Memory B cell (primary cell): ENCODE measurements at places on chromosomes 3 and 15.

GRCh38 chr3:131435000-131435399, 53.4 kb downstream of the NUDT16 start:
- H3K4me3 ChIP-seq = no peak overlapping the region
- H3K36me3 ChIP-seq = no peaks in the 10 kb centered on the region
- no peak overlapping the region for H3K27ac ChIP-seq
- peaks cover 4% of the 10 kb centered on the region for H3K27me3 ChIP-seq
- H3K4me1 ChIP-seq = no peaks in the 10 kb centered on the region
- no peak for DNase-seq

DNA sequence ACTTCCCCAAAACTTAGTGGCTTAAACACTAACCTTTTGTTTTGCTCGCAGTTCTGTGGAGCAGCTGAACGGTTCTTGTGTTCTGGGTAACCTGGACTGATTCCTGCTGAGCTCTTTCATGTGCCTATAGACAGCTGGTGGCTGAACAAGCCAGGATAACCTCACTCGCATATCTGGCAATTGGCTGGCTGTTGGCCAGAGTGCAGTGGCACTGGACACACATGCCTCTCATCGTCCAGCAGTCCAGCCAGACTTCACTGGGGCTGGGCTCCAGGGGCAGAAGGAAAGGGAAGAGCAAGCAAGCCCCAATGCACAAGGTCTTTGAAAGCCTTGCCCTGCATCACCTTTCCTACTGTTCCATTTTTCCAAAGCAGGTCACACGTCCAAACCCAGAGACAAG, 53.6 kb upstream of the GATA2 start:
- H3K4me1 ChIP-seq = no peaks in the 10 kb centered on the region
- H3K36me3 ChIP-seq = no peaks in the 10 kb centered on the region
- peaks cover 15% of the 10 kb centered on the region for H3K27me3 ChIP-seq
- no peak overlapping the region for H3K27ac ChIP-seq
- no peak for DNase-seq

- no peak overlapping the region for H3K4me3 ChIP-seq
- no peak overlapping the region for H3K27ac ChIP-seq
- H3K27me3 ChIP-seq = no peaks in the 10 kb centered on the region
- no peak for DNase-seq
These were observed 74.2 kb upstream of the ICE2 start for GRCh38 chr15:60553163-60553562.

- H3K27ac ChIP-seq = peak overlapping the region; percentile 26
- no peak for DNase-seq
- H3K4me3 ChIP-seq = no peak overlapping the region
- no peaks in the 10 kb centered on the region for H3K27me3 ChIP-seq
- H3K4me1 ChIP-seq = peaks cover 12% of the 10 kb centered on the region
- H3K36me3 ChIP-seq = peaks cover 33% of the 10 kb centered on the region
These were observed 188.1 kb downstream of the BBX start for GRCh38 chr3:107710851-107711250.

- peak overlapping the region; percentile 91 for H3K27ac ChIP-seq
- no peaks in the 10 kb centered on the region for H3K27me3 ChIP-seq
- peaks cover 14% of the 10 kb centered on the region for H3K36me3 ChIP-seq
- no peak overlapping the region for H3K4me3 ChIP-seq
These were observed 34.1 kb downstream of the TSPAN3 start for GRCh38 chr15:77036537-77037387.

- DNase-seq = no peak
- H3K27me3 ChIP-seq = no peaks in the 10 kb centered on the region
- no peaks in the 10 kb centered on the region for H3K36me3 ChIP-seq
- no peak overlapping the region for H3K27ac ChIP-seq
- no peaks in the 10 kb centered on the region for H3K4me1 ChIP-seq
- H3K4me3 ChIP-seq = no peak overlapping the region
These were observed 889.1 kb downstream of the NAALADL2 start for GRCh38 chr3:175748087-175748730.

GRCh38 chr15:101042320-101042719, 123.2 kb downstream of the LRRK1 start:
- H3K27ac ChIP-seq = no peak overlapping the region
- no peak for DNase-seq
- no peaks in the 10 kb centered on the region for H3K27me3 ChIP-seq
- no peaks in the 10 kb centered on the region for H3K4me1 ChIP-seq
- H3K4me3 ChIP-seq = no peak overlapping the region
- peaks cover 44% of the 10 kb centered on the region for H3K36me3 ChIP-seq

- peaks cover 2% of the 10 kb centered on the region for H3K36me3 ChIP-seq
- H3K4me1 ChIP-seq = no peaks in the 10 kb centered on the region
- peaks cover 7% of the 10 kb centered on the region for H3K27me3 ChIP-seq
- H3K27ac ChIP-seq = no peak overlapping the region
- no peak for DNase-seq
These were observed 1045.7 kb upstream of the CFAP20DC start for GRCh38 chr3:60095516-60095915.

DNA sequence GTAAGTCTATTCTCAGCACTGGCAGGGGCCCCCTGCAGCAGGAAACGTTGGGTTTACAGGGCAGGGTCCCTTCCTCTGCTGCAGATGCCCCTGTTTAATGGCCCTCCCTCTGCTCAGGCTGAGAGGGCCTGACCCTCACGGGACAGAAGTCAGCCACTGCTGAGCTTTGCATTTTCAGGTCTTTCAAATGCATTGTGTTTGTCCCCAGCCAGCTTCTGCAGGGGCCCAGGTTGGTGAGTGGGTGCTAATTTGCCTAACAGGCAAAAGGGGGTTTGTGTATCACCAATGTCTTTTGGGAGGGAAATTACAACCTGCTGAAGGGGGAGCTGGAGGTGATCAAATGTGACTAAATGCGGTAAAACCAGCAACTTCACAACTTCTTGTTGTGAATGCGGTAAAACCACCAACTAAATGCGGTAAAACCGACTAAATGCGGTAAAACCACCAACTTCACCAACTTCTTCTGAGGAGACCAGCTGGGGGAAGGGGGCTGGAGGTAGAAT, 44.8 kb upstream of the UBE2E1 start:
- peaks cover 1% of the 10 kb centered on the region for H3K27me3 ChIP-seq
- H3K36me3 ChIP-seq = no peaks in the 10 kb centered on the region
- no peak overlapping the region for H3K4me3 ChIP-seq

- peaks cover 7% of the 10 kb centered on the region for H3K4me1 ChIP-seq
- no peak for DNase-seq
- H3K27ac ChIP-seq = no peak overlapping the region
- no peaks in the 10 kb centered on the region for H3K36me3 ChIP-seq
- no peak overlapping the region for H3K4me3 ChIP-seq
- peaks cover 4% of the 10 kb centered on the region for H3K27me3 ChIP-seq
These were observed 46.3 kb upstream of the SMAD3 start for GRCh38 chr15:67019069-67019468.

GRCh38 chr15:67072442-67072841, 7.0 kb downstream of the SMAD3 start:
- H3K27me3 ChIP-seq = no peaks in the 10 kb centered on the region
- DNase-seq = no peak
- H3K27ac ChIP-seq = peak overlapping the region; percentile 64
- peaks cover 69% of the 10 kb centered on the region for H3K4me1 ChIP-seq
- no peak overlapping the region for H3K4me3 ChIP-seq
- peaks cover 22% of the 10 kb centered on the region for H3K36me3 ChIP-seq

GRCh38 chr15:60824196-60824595, 345.3 kb upstream of the ICE2 start:
- H3K27ac ChIP-seq = no peak overlapping the region
- H3K36me3 ChIP-seq = no peaks in the 10 kb centered on the region
- no peaks in the 10 kb centered on the region for H3K4me1 ChIP-seq
- DNase-seq = no peak
- H3K27me3 ChIP-seq = peaks cover 7% of the 10 kb centered on the region
- no peak overlapping the region for H3K4me3 ChIP-seq

GRCh38 chr3:157493627-157494550, 9.3 kb downstream of the VEPH1 start:
- H3K36me3 ChIP-seq = no peaks in the 10 kb centered on the region
- DNase-seq = no peak
- H3K4me3 ChIP-seq = no peak overlapping the region

DNA sequence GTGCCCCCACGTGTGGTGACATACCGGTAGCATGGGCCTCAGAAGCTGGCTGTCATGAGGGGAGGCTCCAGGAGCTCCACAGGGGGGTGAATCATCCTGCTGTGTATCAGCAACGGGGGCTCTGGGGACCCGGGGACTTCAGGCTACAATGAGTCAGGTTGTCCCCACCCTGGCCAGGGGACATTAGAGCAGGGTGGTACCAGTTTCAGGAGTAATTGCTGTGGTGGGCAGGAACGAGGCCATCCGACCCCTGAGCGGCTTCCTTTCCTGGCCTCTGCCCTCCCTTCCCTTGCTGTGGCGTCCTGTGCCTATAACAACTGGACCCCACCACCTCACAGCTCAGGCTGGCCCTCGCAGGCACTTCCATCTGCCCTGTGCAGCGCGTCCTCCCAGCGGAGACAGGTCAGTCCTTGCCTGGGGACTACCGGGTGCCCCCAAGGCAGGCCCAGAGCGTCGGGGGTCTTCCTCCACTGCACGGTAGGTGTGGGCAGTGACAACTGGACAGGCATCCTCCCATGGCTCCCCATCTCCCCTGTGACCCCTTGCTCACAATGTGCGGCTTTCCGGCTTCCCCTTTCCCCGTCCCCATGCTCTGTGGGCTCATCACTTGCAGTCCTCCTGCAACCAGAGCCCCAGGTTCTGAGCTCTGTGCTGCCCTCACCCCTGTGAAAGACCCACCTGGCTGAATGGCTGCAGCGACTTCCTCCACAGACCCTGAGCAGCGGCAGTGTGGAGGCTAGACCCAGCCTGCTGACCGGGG, 57.0 kb downstream of the KLF15 start:
- peaks cover 1% of the 10 kb centered on the region for H3K27me3 ChIP-seq
- no peaks in the 10 kb centered on the region for H3K36me3 ChIP-seq
- DNase-seq = no peak
- no peak overlapping the region for H3K27ac ChIP-seq

GRCh38 chr3:128215800-128216495, 62.7 kb downstream of the EEFSEC start:
- no peak overlapping the region for H3K4me3 ChIP-seq
- no peak for DNase-seq
- H3K27ac ChIP-seq = no peak overlapping the region
- H3K27me3 ChIP-seq = no peaks in the 10 kb centered on the region
- peaks cover 25% of the 10 kb centered on the region for H3K36me3 ChIP-seq
- H3K4me1 ChIP-seq = peaks cover 11% of the 10 kb centered on the region

DNA sequence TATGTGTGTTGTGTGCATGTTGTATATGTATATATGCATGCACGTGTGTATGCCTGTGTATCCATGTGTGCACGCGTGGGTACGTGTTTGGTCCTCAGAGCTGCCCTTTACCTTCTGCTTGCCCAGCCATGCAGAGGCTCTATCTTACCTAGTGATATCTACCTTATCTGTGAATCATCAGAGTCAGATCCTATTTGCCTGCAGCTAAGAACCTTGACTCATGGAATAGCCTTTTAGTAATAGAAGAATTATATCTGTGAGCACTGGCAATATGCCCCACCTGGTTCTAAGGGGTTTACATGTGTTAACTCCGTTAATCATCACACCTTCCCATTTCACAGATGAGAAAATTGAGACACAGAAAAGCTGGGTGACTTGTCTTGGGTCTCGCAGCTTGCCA, 11.0 kb downstream of the PGPEP1L start:
- no peak overlapping the region for H3K4me3 ChIP-seq
- no peak for DNase-seq

- DNase-seq = no peak
- H3K36me3 ChIP-seq = no peaks in the 10 kb centered on the region
- H3K27ac ChIP-seq = no peak overlapping the region
- no peak overlapping the region for H3K4me3 ChIP-seq
- no peaks in the 10 kb centered on the region for H3K27me3 ChIP-seq
- peaks cover 14% of the 10 kb centered on the region for H3K4me1 ChIP-seq
These were observed 54.6 kb downstream of the PPM1L start for GRCh38 chr3:160810362-160811236.

GRCh38 chr3:38227989-38228388, 37.6 kb upstream of the SLC22A13 start:
- H3K36me3 ChIP-seq = peaks cover 35% of the 10 kb centered on the region
- no peaks in the 10 kb centered on the region for H3K4me1 ChIP-seq
- no peak overlapping the region for H3K4me3 ChIP-seq
- H3K27ac ChIP-seq = no peak overlapping the region
- DNase-seq = no peak

DNA sequence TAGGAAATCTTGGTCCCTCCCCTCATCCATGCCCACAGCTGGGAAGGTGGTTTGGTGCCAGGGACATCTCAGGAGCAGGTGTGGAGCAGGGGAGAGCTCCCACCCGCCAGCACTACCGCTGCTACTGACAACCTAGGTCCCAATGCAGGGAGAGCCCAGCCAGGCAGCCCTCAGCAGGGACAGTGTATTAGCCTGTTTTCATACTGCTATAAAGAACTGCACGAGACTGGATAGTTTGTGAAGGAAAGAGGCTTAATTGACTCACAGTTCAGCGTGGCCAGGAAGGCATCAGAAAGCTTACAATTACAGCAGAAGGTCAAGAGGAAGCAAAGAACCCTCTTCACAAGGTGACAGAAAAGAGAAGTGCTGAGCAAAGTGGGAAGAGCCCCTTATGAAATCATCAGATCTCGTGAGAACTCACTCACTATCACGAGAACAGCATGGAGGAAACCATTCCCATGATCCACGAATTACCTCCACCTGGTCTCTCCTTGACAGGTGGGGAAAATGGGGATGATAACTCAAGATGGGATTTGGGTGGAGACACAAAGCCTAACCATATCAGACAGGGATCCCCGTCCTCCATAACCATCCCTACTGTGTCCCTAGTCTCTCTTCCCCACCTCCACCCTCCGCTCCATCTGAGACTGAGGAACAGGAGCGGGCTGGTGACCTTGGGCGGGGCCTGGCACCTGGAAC, 218.6 kb downstream of the TBC1D2B start:
- no peaks in the 10 kb centered on the region for H3K36me3 ChIP-seq
- peaks cover 11% of the 10 kb centered on the region for H3K27me3 ChIP-seq
- peaks cover 2% of the 10 kb centered on the region for H3K4me1 ChIP-seq
- no peak overlapping the region for H3K27ac ChIP-seq
- H3K4me3 ChIP-seq = no peak overlapping the region

DNA sequence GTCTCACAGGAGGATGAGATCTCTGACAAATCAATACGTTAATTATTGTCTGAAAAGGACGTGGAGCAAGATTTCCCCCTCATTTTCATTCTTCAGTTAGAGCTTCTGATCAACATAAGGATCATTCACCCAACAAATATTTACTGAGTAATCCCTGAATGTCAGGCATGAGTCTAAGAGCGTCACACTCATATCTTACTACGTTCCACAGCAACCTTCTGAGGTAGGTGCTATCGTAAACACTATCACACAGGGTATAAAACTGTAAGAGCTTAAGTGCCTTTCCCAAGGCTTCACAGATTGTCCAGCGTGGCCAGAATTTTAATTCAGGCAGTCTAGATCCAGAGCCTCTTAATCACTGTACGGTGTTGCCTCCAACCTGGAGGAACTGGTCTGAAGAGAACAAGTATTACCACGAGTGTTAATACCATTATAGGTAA, 10.6 kb upstream of the TM4SF1 start:
- H3K27ac ChIP-seq = no peak overlapping the region
- H3K4me3 ChIP-seq = no peak overlapping the region
- no peaks in the 10 kb centered on the region for H3K36me3 ChIP-seq

DNA sequence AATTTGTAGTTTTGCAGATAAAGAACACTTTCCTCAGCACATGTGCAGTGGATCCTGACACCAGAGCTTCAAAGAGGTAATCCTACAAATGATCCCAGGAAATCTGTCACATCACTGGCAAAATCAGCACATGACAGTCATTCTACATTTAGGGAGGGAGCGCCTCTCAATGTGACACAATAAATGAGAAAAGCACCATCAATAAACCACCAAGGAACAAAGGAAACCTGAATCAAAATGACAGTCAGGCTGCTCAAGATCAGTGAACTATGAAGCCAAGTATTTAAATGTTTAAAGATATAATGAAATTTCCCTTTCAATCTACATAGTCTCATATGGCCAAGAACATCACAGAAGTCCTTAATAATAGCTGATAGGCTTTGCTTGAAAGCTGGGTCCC, 119.5 kb downstream of the LRRN1 start:
- no peak overlapping the region for H3K4me3 ChIP-seq
- DNase-seq = no peak
- H3K36me3 ChIP-seq = peaks cover 3% of the 10 kb centered on the region
- no peaks in the 10 kb centered on the region for H3K4me1 ChIP-seq
- no peaks in the 10 kb centered on the region for H3K27me3 ChIP-seq
